CD4-positive, alpha-beta T cell treated with Interleukin-12 subunit alpha and Interleukin-12 subunit beta, for 1 hour (primary cell): ENCODE measurements at places on chromosomes 4 and X.

DNA sequence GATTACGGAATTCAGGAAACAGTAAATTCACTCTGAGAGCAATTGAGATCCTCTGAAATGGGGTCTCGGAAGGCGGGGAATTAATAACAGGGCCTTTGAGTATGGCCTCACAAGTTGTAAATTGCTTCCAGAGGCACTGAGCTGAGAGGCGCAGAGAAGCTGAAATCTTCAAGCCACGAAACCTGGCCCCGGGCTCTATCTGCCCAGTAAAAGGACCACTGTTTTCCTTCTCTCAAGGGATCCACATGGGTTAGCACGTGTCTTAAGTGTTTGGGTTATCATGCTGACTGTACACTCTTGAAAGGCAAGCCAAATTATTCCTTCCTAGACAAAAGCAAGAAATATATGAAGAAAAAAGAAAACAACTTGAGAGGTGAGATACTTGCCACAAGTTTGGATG, 1012.9 kb upstream of the FTHL17 start:
- DNase-seq, result no peak

GRCh38 chrX:151085207-151085606, 91.2 kb upstream of the GPR50 start:
- DNase-seq, result no peak

GRCh38 chr4:125728568-125728967, 413.8 kb downstream of the FAT4 start:
- DNase-seq, result no peak

DNA sequence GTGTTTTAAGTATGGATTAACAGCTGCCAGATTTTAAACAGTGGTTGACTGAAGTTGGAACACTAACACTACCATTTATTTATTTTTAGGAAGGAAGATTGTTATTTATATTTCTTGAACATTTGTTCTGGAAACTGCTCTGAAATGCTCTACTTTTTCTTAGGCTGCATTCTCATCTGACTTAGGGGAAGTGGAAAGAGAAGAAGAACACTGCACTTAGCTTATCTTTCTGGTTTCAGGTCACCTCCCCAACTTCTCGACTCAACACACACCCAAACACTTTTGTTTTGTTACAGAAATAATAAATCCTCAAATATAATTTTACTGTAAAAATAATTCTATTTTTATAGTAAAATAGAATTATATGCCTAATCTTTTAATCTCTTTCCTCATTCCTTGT, 18.6 kb downstream of the BLTP1 start:
- DNase-seq, result no peak

DNA sequence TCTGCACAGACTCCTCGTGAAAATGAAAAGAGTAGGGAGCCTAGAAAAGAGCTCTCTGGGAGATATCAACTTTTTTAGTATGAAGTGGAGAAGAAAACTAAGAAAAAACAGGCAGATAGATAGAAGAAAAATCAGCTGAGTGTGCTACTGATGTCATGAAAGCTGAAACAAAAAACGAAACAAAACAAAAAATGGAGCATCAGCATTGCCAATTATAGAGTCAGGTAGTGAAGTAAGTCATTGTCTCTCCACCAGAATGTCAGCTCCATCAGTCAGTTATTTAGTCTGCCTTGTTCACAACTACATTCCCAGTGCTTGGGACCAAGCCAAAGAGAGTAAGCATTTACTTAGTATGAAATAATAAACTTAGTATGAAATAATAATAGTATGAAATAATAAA, 595.1 kb downstream of the STPG2 start:
- no peak for DNase-seq

GRCh38 chr4:91220315-91220714, 1083.5 kb upstream of the GRID2 start:
- no peak for DNase-seq

DNA sequence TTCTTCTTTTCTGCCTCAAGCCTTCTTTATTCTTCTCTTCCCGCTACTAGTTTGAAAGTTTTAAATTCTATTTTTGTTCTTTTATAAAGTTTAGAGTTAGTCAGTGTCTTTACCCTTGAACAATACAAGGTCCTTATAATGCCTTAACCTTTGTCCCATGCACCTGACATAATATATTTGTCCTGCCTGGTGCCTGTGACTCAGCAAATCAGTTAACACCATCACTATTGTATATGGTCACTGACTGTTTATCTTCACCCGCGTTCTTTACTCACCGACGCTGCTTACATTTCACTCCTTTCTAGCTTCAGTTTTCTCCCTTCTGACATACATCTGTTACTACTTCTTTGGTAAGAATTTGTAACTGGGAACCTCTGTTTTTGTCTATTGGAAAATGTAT, 5.7 kb downstream of the SMIM20 start:
- no peak for DNase-seq

DNA sequence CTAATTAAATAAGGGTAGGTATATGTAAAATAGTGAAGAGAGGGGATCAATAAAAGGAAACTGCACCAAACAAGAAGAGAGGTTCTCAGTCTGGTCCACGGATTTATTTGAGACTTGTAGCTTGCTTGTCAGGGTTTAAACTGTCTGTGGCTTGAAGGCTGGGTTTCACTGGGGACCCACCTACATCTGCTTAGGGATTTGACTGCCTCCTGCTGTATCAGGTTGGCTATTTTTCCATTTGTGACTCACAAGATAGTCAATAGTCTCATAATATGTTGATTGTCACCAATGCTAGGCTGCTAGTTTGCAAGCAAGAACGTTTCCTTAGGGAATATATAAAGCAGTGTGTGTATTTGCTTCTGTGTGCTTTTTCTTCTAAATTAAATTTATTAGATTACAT, 1950.7 kb upstream of the IGFBP7 start:
- DNase-seq, result no peak

- DNase-seq, result peak; percentile 51
Measured at GRCh38 chr4:74671080-74671698, 123.1 kb downstream of the BTC start.

GRCh38 chr4:186299291-186299690, 33.3 kb downstream of the F11 start:
- DNase-seq, result no peak

DNA sequence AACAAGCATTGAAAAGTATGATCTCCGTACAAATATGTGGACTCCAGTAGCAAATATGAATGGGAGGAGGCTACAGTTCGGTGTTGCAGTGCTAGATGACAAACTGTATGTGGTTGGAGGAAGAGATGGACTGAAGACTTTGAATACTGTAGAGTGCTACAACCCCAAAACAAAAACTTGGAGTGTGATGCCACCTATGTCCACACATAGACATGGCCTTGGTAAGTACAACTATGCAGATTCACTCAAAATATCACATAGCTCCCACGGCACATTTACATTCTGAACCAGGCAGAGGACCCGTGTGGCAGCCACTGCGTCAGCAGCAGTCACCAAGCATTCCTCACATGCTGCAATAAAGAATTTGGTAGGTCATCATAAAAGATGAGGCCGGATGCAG, 41.3 kb downstream of the KLHL5 start:
- no peak for DNase-seq

- no peak for DNase-seq
Measured at GRCh38 chr4:111601671-111602070, 543.6 kb upstream of the FAM241A start.

DNA sequence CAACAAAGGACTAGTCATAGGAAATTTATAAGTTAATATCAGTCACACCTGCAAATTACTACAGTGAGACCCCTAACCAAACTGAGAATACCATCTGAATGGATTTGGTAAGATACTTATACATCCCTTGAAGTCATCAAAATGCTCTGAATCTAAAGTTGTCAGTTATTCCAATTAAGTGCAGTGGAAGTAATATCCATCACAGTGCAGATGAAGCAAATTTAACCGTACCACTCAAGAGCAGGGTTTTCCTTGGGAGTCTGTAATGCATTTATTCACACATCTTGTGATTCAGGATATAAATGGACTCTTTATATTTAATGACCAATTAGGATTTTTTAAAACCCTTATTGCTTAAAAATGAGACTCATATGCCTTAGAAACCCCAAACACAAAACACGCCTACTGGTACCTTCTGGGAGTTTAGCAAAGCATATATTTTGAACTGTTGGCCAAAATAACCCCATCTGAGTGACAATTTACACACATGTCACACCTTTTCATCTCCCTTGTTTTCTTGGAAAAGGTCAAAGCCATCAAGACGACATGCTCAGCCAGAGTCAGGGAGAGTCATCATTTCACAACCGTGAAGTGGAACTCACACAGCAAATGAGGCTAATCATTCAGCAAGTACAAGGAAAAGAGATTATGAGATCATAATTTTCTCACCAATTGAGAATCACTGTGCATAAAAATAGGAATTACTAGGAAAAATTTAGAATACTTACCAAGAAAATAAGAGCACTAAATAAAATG, 303.7 kb downstream of the HNRNPD start:
- no peak for DNase-seq

- DNase-seq, result no peak
Measured at GRCh38 chrX:110267874-110268273, 50.0 kb downstream of the AMMECR1 start.

DNA sequence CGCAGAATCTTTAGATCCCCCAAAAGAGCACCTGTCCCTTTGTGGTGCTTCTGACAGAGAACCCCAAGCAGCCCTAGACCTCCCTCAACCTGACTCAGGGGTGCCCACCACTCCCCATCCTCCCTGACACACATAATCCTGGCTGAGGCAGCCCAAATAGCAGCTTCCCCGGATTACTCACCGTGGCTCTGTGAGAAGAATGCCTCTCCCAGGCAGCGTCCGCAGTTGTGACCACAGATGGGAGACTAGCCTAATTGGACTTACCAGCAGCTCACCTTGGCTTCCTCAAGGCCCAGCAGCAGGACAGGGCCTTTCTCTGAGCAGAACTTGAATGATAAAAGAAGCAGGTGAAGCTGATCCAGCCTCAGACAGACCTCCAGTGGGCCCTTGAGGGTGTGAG, 10.3 kb upstream of the ODAPH start:
- DNase-seq, result no peak

GRCh38 chr4:104472766-104473165, 21.9 kb downstream of the CXXC4 start:
- no peak for DNase-seq

- no peak for DNase-seq
Measured at GRCh38 chr4:46648088-46648744, 258.3 kb upstream of the GABRA2 start.

DNA sequence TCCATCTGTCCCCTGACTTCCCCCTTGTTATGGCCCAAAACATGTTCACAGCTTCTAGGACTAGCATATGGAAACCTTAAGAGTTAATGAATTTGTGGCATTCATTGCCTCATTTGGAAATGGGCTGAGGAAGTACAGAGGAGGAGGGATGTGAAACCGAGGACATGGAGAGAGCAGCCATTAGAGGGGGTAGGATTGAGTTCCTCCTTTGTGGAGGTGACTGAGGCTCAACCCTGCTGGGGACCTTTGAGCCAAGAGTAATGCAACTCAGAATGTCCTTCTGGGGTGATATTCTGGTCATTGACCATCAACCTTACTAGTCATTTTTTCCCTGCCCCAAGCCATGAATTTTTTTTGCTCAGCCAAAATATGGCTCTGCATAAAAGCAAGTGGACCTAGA, 109.4 kb downstream of the ZNF518B start:
- DNase-seq, result no peak

DNA sequence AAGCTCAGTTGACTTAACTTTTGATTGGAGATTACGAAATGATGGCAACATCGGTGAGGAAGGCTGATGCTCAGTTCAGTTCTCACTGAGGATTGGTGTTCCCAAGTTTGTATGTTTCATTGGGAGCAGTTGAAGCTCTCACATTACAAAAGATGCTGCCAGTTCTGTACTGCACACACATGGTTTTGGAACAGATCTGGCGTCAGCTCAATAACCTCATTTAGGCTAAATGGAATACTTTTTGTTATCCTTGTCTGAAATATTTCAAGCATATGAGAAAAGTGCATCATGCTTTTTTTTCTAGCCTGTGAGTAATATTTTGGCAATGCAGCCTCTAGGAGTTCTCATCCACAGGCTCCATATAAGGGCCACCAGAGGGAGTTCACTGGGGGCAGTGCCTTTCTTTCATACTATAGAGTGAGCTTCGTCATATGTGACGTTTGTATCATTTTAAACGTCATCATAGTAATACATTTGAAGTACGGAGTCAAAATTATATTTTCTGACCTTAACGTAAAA, 4.1 kb downstream of the ENPEP start:
- DNase-seq, result no peak

GRCh38 chrX:67587946-67588624, 44.3 kb downstream of the AR start:
- no peak for DNase-seq

DNA sequence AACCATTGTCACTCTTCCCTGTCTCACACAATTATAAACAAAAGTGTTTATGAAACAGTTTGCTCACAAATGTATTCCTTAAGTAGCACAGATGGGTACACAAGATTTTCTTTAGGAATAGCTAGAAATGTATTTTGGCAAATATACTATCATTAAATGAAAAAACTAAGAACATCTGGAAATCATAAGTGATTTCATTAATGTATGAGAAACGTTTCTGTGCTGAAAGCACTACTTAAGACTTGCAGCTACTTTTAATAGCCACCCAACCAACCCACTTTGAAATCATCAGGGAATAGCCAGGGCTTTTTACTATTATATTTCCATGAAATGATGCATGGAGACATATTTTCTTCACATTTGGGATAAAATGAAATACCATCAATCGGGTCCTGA, 62.3 kb upstream of the NAP1L5 start:
- no peak for DNase-seq

GRCh38 chr4:184598753-184599491, 50.3 kb downstream of the CASP3 start:
- no peak for DNase-seq

DNA sequence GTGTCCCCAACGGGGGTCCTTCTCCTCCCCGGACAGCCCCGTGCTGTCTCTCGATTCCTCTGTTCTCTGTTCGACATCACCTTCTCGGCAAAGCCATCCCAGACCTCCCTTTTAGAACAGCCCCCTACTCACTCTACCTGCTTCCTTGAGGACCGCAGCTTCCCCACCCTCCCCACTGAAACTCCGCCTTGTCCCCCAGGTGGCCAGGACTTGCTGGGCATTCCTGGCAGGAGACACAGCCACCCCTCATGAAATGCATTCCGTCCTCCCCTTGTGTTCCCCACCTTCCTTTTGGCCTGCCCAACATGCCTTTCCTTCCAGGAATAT, 34.8 kb upstream of the GPR78 start:
- no peak for DNase-seq

- DNase-seq, result peak; percentile 84
Measured at GRCh38 chr4:185183622-185184281, 20.0 kb downstream of the CFAP97 start.

- DNase-seq, result no peak
Measured at GRCh38 chr4:23881674-23882337, 8.0 kb downstream of the PPARGC1A start.

DNA sequence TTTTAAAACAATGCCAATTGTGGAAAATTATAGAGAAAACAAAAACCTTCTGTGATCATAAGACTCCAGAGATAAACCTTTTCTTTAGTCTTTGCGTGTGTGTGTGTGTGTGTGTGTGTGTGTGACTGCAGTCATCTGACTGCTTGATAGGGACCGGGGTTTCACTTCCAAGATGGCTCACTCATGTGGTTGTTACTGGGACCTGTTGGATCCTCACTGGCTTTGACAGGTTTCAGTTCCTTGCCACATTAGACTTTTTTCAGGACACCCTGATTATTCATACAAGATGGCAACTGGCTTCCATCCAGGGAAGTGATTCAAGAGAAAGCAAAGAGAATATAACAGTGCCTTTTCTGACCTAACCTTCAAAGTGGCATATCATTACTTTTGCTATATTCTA, 21.9 kb upstream of the MAD2L1 start:
- no peak for DNase-seq

- DNase-seq, result no peak
Measured at GRCh38 chr4:7210824-7211223, 18.5 kb downstream of the SORCS2 start.

GRCh38 chr4:52103319-52103718, 52.2 kb downstream of the SPATA18 start:
- no peak for DNase-seq
